ENCODE measurements at places on chromosomes 7 and 10.

GRCh38 chr7:1725199-1725690, 55.2 kb downstream of the ELFN1 start:
- no peak for DNase-seq

GRCh38 chr10:97335188-97335619, 675 bp upstream of the FRAT2 start:
- no peak for DNase-seq

DNA sequence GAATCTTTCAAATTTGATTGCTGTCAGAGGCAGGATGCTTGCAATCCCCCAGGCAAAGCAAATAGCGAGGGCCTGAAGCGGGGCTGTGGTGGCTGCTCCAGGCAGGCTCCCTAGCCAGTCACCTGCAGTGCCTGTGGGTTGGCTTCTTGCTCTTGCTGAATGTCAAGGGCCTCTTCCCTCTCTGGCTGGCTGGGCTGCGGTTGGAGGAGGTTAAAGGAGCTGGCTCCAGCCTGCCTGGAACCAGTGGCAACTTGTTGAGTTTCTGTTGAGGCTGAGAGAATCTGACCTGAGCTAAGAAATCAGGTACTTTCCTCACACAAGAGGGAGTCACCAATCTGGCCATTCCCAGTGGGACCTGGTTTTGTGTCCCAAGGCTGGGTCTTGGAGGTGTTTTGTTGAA, 134.7 kb downstream of the TMEM178B start:
- DNase-seq: no peak

DNA sequence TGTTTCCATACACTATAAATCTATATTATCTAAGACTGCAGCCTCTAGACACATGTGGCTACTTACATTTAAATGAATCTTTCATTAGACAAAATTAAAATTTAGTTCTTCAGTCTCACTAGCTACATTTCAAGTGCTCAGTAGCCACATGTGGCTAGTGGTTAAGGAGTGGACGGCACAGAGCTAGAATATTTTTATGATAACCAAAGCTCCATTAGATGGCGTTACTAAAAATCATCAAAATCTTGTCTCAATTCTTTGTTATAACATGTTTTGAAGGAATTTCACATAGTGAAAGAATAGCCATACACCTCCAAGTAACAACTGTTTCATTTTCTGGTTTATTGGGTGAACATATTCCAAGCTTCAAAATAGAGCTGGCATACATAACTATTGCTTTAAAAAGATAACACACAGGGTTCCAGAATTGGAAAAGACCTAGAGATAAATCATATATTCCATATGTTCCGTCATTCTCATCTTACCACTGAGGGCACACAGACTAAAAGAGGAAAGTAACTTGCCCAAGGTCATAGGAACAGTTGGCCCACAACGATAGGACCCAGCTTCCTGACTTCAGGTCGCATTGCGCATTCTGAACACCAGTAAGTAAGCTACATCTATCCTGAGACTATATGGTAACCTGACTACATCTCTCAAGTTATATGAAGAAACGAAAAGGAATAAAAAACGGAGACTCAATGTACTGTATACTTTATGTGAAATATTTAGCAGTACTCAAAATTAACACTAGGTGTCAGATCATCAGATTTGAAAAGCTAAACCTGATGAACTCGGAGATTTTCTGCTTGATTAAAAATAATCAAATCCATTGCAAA, 66.6 kb downstream of the CAV1 start:
- DNase-seq: no peak

DNA sequence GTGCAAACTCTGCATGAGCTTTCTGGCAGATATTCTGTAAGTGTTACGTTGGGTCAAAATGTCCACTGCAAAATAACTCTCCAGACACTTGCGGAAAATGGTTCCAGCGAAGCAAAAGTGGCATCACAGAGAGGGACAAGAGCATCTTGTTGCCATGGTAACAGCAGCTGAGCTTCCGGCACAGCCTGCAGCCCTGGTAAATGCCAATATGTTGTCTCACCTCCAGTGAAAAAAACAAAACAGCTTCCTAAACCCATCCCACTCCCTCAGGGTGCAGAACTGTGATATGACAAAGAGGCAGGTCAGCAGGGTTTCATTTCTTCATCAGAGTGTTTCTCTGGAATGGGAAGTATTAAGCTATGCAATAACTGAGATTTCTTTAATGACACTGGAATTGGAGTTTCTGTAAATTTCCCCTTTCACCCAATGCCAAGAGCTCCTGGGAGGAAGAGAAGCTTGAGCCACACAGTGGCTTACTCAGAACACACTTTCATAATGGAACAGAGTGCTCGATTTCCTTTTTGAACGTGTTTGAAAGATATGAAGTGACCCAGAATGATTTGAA, 65.6 kb downstream of the FOXI2 start:
- DNase-seq: no peak

GRCh38 chr10:118271671-118272070, 70.5 kb downstream of the FAM204A start:
- no peak for DNase-seq

- no peak for DNase-seq
Observed at GRCh38 chr7:65839846-65840245, 33.0 kb upstream of the VKORC1L1 start.

DNA sequence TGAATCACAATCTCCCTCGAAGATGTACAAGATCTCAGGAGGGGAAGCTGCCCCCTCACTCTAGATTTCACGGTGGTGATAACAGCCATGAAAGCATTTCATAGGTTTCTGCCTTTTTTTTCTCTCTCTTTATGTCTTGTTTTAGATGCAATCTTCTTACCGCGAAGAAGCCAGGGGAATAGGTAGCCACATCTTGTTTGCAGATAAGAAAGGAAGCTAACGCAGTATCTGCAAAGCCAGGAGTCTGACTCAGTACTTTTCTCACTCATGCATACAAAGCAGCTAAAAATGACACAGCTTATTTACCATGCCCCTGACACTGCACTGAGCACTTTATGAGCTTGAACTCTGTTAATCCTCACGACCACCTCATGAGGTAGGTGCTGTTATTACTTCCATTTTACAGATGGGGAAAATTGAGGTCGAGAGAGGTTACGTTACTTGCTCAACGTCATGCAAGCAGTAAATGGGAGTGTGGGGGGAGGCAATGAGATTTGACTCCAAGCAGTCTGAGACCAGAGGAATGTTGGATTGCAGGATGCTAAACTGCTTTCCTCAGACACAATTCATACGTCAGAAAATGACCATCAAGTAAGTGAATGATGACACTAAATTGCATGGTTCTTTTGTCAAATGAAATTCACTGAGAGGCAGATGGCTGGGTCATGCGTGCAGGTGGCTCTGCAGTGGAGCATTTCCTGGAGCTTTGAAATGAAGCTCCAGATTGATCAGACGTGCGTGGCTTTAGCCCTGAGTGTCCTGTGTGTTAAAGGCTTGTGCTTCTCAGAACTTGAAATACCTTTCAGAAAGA, 3.3 kb downstream of the MAP3K8 start:
- DNase-seq: no peak

DNA sequence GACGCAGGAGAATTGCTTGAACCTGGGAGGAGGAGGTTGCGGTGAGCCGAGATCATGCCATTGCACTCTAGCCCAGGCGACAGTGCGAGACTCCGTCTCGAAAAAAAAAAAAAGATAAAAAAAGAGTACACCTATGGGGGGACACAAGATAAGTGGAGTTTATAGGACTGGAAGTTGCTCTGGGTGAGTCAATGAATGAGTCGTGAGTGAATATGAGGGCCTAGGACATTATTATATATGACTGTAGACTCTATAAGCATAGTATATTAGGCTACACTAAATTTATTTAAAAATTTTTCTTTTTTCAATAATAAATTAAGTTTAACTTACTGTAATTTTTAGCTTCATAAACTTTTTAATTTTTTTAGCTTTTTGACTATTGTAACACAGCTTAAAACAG, 19.4 kb upstream of the SGCE start:
- DNase-seq: no peak

DNA sequence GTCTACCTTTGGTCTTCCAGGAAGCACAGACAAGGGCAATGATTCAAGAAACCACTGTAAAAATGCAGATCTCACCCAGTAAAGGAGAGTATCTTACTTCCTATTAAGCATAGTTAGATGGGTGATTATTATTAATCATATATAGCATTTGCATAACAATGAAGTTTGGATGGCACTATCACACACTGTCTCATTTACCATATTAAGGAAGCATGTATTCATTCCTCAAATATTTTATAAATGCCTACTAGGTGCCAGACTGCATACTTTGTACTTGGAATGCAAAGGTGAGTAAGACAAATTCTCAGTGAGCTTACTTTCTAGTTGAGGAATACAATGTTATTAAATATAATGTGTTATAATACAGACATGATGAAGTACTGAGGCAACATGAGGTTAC, 53.9 kb upstream of the SKAP2 start:
- no peak for DNase-seq

GRCh38 chr10:71705582-71705981, 14.0 kb downstream of the C10orf105 start:
- no peak for DNase-seq

DNA sequence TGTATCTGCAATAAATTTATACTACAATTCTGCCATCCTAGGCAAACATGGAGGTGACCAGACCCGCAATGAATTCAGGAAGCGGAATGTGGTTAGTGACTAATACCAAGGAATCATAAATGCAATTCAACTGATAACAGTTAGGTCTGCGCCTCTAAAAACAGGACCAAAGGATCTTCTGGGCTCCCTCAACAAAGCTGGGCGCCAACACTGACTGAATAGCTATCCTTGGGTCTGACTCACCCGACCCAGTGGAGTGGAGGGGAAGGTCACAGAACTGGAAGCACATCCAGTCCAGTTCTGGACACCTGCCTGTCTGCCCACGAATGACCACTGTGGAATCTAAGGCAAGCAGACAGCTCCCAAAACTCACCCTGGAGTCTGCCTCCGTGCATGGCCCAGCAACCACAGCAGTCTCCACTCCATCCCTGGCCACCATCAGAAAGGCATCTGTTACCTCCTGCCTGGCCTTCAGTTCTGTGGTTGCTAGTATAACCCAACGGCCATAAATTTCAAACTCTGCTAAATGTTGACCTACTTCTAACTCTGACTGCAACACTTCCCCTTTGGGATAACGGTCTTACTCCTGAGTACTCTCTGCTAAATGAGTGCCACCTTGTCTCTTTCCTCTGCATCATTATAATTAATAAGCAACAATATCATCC, 43.0 kb upstream of the DLX6 start:
- no peak for DNase-seq

DNA sequence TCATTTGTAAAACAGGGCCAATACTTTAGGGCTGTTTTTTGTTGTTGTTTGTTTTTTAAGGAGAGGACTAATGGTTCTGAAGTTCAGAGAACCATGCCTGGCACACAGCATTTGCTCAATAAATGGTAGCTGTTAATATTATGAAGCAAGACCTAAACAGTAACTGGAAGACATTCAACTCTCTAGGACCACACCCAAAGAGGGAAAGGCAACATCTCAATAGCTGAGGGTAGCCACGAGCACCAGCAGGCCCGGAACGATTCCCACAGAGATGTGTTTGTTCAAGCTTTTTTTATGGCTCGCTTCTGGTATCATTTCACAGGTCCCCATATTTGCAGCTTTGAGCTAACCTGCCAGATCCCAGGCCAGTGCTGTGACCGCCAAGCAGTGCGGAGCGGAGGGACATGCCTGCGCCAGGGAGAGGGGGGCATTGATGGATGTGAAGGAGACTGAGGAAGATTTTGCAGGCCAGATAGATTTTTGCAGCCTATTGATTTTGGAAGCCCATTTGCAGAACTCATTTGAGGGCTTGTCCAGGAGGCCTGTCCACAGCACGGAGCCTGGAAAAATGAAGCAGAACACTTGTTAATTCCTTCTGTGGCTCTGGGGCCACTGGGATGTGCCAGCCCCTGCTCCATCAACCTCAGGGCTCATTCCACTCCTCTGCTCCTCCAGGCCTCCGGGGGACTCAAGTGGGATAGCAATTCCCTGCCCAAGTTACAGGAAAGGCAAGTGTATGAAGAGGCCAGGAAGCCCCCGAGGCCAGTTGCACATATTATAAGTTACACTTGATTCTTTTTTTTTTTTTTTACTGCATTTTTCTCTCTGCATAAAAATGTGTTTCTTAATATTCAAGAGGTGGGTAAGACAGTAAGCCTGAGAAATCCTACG, 57.3 kb upstream of the FGFR2 start:
- DNase-seq: no peak

DNA sequence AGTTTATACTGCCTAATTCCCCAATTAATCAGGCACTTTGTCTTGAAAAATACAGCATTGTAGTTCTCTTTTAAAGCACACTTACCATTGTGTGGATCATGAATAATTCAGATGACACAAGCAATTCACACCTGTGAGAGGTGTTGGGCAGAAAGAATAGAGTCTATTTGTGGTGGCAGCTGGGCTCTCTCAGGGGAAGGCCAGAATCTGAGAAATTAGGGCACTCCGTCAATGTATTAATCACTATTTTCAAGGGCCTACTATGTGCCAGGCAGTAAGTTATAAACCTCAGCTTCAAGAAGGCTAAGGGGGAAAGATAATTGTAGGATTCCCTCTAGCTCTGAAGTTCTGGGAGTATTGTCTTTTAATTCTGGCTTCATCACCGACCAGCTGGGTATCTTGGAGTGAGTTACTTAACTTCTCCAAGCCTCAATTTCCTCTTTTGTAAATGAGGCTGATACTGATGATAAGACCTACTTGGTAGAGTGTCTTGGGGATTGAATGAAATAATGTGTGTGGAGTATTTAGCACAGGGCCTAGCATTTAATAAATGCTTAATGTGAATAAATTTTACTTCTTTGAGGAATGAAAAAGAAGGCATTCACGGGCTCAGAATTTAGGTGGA, 2.5 kb downstream of the CHN2 start:
- no peak for DNase-seq

DNA sequence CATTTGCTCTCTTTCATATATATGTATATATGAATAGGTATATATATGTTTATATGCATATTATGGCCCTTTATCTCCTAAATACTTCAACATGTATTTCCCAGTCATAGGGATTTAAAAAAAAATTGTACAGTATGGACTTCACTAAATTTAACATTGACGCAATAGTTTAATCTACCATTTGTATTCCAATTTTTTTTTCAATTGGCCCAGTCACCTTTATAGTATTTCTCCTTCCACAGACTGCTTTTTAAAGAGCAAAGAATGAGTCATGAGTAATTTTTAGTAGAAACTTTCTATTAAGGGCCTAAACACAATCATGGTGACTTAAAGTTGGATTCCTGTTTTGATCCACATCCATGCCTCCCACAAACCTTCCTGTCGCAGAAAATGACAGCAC, 20.5 kb downstream of the CCSER2 start:
- DNase-seq: no peak

- peak; percentile 69 for DNase-seq
Observed at GRCh38 chr7:139043823-139044812, 8.3 kb upstream of the ZC3HAV1L start.
